NCI-H82 (cell line): ENCODE measurements at places on chromosomes 4 and X.

DNA sequence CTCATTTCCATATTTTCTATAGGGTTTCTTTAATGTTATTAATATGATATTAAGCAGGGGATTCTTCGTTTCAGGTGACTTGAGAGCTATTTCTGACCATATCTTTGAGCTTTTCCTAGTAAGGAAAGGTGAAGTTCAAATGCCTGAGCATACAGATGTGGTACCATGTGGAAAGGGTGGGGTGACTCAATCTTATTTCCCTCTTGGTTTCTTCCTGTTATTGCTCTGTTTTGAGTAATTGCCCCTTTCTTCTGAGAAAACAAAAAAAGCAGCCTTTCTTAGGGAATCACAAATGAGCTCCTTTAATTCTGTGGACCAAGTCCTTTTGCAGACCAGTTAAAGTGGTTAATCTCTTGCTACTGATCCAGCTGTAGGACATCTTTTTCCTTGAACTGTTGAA, 41.0 kb upstream of the AGA start:
- no peak for DNase-seq

- DNase-seq = no peak
Observed at GRCh38 chr4:40228497-40229365, 31.9 kb downstream of the RHOH start.

- DNase-seq = no peak
Observed at GRCh38 chr4:83082777-83083176, 31.8 kb downstream of the PLAC8 start.

GRCh38 chr4:155679343-155679742, 12.7 kb downstream of the GUCY1A1 start:
- no peak for DNase-seq

DNA sequence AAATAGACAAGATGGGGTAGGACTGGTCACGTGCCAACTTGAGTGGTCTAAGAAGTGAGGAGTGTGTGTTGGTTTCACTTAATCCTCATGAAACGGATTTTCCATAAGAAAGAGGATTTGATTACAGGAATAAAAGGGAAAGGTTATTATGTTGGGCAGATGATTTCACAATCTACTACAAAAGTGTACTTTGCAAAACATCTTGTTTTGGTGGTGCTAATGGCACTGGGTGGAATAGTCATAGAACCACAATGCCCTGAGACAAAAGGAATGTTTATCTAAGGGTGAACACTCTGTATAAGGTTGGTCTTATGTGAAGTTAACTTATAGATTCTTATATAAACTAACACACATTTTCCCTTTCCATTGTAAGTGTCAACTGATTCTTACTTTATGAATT, 45.6 kb downstream of the GLUD2 start:
- DNase-seq = peak; percentile 19

- peak; percentile 20 for DNase-seq
Observed at GRCh38 chrX:100512471-100512870, 72.3 kb upstream of the TNMD start.

- no peak for DNase-seq
Observed at GRCh38 chrX:16462912-16463311, 187.0 kb upstream of the S100G start.

- DNase-seq = no peak
Observed at GRCh38 chr4:76238236-76238635, 13.3 kb upstream of the FAM47E start.

DNA sequence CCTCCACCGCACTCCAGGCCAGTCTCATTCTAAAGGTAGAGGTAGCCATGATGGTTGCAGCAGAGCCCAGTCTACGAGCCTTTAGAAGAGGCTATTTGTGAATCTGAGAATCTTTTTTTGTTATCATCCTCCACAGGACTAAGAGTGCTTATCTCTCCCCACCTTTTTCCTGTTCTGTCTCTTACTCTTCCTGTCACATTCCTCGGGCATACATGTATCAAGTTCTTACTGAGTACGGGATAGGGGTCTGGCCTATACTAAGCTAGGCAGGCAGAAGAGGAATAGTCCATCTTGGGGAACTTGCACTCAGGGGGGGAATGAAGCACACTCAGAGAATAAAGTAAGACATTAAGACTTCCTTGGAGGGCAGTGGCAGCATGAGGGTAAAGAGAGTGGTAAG, 25.7 kb downstream of the LAS1L start:
- DNase-seq = no peak

DNA sequence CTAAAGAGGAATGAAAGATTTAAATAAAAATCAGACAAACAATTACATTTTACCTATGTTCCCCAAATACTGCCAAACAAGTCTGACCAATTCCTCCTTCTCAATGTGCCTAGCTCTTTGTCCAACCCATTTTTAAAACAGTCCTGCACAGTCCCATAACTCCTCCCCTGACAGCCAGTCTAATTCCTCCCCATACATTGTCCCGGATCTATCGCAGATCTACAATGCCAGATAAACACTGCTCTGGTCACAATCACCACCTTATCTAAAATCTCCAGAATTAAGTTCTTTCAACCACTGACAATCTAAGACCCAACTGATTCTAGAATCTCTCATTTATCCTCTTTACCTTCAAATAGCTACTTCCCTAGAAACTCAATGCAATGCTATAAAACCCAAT, 176.0 kb downstream of the APBB2 start:
- no peak for DNase-seq
